ENCODE measurements at places on chromosomes 1 and 21. TPM values are rescaled to one million over a fixed set of nuclear protein-coding genes. Genes with fewer than 3 reads are reported as not detected.

The TAF12 gene
- total RNA-seq: 44.9 TPM

The IL20 gene
- total RNA-seq: not detected

The KCNJ15 gene
- total RNA-seq: 0.06 TPM

The GBP2 gene
- 47.0 TPM for total RNA-seq

The CNST gene
- 8.6 TPM for total RNA-seq

The NFASC gene
- total RNA-seq: 3.2 TPM

The ZNF648 gene
- 0.06 TPM for total RNA-seq

The IFI44L gene
- total RNA-seq: 79.9 TPM

The CDC14A gene
- 8.3 TPM for total RNA-seq

The TDRD10 gene
- total RNA-seq: not detected

The COL8A2 gene
- 0.88 TPM for total RNA-seq

The TPTE gene
- 3.7 TPM for total RNA-seq

The SLAMF8 gene
- total RNA-seq: 0.17 TPM

The MRPL39 gene
- 79.0 TPM for total RNA-seq

The PCP4L1 gene
- total RNA-seq: not detected

The PHC2 gene
- total RNA-seq: 56.3 TPM

The HUNK gene
- 1.5 TPM for total RNA-seq

The AMY1B gene
- not detected for total RNA-seq

The TFF1 gene
- not detected for total RNA-seq

The FLAD1 gene
- 31.4 TPM for total RNA-seq

The SGIP1 gene
- total RNA-seq: 1.1 TPM

Data from H4 (cell line).